ENCODE measurements at places on chromosomes 2 and 18. TPM values are rescaled to one million over a fixed set of nuclear protein-coding genes. Genes with fewer than 3 reads are reported as not detected.

DNA sequence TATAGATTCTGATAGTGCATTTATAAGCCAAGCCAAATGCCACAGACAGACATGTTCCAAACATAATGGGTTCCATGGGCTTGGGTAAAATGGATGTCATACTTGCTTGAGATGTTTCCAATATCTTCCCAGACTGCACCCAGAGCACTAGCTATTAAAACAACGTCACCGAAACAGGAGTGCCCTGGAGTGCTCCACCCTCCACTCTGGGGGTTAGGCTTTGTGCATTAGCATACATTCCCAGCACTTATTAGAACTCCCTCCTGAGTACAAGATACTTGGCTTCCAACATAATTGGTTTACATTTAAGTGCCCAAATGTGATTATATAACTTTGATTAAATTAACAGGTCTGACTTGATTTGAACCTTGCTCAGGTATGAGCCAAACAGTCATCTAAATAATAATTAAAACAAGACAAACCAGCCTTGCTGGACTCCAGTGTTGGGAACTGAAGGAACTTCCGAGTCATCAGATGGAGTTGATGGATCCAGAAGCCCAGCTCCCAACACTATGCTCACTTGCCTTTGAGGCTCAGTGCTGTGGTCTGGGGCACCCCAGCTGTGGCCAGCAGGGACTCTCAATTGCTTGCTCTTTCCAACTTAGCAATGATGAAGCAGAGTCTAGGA, 60.5 kb upstream of the LGALSL start:
- no peak for DNase-seq

GRCh38 chr2:84741182-84741822, 139.6 kb downstream of the TRABD2A start:
- DNase-seq, result peak; percentile 43

DNA sequence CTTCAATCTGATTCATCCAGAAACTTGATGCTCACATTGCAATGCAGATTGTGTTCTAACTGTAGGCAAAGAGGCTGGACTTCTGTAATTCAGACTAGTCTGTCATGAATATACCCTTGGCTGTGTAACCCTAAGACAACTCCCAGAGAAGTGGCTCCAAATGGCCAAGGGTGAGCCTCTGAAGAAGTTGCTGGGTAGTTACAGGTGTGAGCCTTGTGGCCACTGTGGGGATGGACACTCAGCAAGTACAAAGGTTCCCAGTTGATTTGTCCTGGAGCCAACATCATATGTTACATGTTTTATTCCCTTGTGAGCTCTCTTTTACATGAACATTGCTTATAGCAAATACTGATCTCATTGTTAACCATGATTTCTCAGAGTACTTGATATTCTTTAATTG, 94.8 kb upstream of the KCNJ3 start:
- no peak for DNase-seq

GRCh38 chr18:62693659-62694058, 21.7 kb upstream of the PHLPP1 start:
- DNase-seq, result no peak

GRCh38 chr18:59231877-59232276, 11.9 kb downstream of the GRP start:
- DNase-seq, result no peak

DNA sequence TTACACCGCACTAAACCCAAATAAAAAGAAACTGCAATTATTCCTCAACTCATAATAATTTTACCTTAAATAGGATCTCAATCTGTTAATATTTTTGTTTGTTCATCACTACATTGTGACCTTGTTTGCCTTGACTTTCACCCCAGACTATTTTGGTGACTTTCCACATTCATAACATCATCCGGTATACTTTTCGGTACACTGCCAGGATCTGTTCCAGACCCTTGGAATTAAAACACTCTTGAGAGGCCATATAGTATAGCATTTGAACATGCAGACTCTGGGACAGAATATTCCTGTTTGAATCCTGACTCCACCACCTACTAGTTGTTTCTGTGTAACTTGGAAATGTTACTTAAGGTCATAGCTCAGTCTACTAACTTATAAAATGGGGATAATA, 577.4 kb downstream of the METTL4 start:
- no peak for DNase-seq

DNA sequence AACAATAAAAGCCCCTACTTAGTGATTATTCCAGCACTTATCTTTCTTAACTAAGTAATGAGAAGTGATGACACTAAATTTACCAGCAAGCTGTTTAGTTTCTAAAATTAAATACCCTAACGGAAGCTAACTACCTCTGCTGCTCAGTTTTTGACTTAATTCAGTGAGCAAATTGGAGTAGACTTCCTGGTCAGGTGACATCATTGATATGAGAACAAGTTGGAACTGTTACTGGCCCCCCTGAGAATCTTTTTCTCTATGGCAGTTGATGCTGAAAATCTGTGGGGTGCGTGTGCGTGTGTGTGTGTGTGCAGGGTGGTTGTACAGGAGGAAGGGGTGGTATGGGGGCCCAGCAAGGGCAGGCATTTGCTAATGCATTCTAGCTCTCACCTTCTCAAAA, 35.5 kb upstream of the BMP10 start:
- no peak for DNase-seq

DNA sequence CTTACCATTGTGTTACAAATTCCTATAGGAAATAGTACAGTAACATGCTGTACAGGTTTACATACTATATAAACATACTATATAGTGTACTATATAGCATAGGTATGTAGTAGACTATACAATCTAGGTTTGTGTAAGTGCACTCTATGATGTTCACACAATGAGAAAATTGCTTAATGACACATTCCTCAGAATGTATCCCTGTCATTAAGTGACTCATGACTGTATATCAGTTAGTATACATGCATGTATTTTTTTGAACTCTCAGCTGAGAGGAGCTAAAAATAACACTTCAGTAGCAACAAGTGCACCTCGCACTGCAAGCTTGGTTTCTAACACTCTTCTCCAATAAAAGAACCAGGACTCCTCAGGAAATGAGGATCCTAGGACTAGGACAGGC, 19.5 kb upstream of the ASXL3 start:
- DNase-seq, result no peak

- DNase-seq, result no peak
Measured at GRCh38 chr18:8515142-8515865, 93.9 kb upstream of the RAB12 start.

DNA sequence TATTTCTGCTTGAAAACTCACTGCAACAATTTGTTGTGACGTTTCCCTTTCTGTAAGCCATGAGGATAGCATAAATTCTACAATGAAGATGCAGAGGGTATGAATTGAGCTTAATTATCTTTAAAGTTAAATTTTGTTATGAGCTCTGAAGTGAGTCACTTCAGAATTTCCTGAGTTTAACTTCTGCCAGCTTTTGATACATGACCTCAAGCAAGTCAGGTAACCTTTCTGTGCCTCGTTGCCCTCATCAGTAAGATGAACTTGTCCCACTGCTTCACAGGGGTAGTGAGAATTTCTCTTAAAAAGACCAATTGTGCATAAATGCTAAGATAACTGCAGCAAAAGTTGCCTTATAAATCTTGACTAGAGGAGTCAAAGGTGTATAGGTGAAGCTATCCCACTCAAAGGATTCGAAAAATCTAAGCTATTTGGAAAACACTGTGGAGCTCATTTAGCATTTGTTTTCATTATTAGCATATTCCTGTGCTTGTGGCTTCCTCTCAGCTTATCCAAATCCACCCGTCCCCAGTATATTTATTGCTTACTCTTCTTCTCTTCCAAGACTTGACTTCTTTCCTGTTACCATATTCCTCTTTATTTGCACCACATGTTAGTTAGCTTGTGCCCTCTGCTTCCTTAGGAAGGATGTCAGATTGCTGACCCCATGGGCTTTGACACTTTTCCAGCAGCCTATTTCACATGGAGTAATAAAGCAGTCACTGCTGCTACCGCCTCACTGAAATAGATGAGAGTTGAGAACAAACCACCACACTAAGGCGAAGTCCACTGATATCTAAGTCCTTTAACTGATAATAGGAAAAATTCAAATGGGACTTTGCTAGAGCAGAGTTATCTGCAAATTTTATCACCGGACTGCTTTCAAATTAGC, 428.6 kb downstream of the ERBB4 start:
- DNase-seq, result no peak

DNA sequence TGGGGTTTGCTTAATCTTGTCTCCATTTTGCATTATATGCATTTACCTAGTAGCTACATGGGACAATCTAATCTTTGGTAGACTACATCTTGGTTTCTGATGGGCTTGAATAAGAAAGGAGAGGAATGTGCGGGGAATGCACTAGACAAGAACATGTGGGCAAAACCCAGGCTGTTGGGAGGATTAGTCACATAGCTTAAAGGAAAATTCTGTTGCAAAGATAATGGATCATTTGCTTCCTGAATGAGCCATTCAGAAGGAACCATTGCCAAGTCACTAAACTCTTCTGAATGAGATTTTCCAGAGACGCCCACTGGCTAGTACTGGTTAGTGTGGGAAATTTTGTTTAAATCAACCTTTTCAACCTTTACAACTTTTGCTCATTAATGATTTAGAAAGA, 84.8 kb downstream of the OSBPL6 start:
- DNase-seq, result no peak

FASTKD2 gene
- total RNA-seq, result 19.3 TPM

RGPD4 gene
- not detected for total RNA-seq

STPG4 gene
- 0.46 TPM for total RNA-seq

ATIC gene
- 91.2 TPM for total RNA-seq

PTH2R gene
- total RNA-seq, result 0.09 TPM

SCYGR4 gene
- not detected for total RNA-seq

WNT6 gene
- 0.41 TPM for total RNA-seq

SCLY gene
- total RNA-seq, result 11.2 TPM

METTL4 gene
- 7.6 TPM for total RNA-seq

Data from mucosa of descending colon (tissue), 3 donors.